ENCODE measurements at places on chromosomes 1 and 21. TPM values are rescaled to one million over a fixed set of nuclear protein-coding genes. Genes with fewer than 3 reads are reported as not detected.

- DNase-seq, result no peak
These were observed 78.9 kb upstream of the RAB4A start for GRCh38 chr1:229192031-229192430.

GRCh38 chr1:180522213-180522515 is 19.8 kb upstream of the ACBD6 start:
- DNase-seq, result no peak

- no peak for DNase-seq
These were observed 11.9 kb downstream of the PHTF1 start for GRCh38 chr1:113747376-113747775.

GRCh38 chr21:26194811-26195251 is 24.3 kb upstream of the APP start:
- DNase-seq, result no peak

DNA sequence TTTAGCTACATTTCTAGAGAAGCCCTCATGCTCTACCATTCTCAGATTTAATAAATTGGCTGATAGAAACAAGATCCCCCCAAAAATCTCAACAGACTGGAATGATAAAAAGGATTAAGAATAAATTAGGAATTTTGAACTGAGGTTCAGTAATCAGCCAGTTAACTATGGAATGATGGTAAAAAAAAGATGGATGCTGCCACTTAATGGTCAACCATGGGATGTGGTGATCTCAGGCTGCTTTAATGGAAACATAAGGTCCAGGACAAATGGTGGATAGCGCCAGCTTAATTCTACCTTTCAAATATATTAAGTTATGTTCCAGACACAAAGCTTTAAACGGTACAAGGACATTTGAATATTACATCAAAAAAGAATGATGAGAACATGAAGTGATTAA is 49.9 kb downstream of the CCN1 start:
- no peak for DNase-seq

- DNase-seq, result no peak
These were observed 667.1 kb downstream of the LTN1 start for GRCh38 chr21:28325618-28326017.

- no peak for DNase-seq
These were observed 13.0 kb upstream of the AHCYL1 start for GRCh38 chr1:109971559-109971958.

DNA sequence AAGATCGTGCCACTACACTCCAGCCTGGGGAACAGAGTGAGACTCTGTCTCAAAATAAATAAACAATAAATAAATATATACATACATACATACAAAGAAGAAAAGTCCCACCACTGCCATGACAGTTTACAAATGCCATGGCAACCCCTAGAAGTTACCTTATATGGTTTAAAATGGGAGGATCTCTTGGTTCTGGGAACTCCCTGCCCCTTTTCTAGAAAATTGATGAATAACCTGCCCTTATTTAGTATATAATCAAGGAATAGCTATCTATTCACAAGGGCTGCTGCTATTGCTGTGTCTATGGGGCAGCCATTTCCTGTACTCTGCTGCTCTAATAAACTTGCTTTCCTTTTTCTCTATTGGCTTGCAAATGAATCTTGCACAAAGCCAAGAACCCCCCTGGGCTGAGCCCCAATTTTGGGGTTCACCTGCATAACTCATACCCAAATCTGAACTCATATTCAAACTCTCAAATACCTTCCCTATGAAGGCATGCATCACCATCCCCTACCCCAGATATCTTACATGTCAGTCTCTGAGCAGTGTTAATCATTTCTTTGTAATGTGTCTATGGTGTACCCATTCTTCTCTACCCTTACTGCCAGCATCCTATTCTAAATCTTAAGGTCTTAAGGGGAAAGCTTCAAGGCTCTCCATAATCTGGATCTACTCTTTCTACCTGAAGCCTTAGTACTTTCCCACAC is 9.0 kb downstream of the GON4L start:
- DNase-seq, result no peak

DNA sequence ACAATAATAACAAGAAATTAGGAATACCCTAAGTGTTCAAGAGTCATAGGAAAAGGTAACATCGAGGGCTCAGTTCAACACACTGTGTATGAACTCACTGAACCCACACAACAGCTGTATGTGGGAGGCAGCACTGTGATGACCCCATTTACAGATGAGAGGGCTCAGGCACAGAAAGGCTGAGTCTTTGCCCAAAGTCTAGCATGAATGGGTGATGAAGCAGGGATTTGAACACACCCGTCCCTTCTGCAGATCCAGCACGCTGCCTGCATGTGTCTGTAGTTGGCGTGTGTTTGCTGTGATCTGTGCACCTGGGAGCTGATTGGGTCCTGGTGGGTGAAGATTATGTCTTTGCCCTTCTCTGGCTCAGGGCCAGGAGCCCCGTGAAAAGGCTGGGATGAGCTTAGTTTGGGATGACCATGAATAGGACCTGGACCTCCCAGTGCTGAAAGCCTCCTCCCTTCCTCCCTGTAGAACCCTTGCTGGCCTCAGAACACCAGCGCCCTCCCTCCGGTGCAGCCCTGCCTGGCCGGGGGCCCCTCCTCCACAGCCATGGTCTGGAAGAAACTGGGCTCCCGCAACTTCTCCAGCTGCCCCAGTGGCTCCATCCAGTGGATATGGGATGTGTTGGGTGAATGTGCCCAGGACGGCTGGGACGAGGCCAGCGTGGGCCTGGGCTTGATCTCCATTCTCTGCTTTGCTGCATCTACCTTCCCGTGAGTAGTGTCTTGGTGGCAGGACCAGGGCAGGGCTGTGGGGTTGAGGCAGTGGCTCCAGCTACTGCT is 5.2 kb downstream of the SLC66A1 start:
- no peak for DNase-seq

- DNase-seq, result no peak
These were observed 619.4 kb downstream of the KIF26B start for GRCh38 chr1:245774196-245774595.

GRCh38 chr1:36151134-36151844 is 2.0 kb upstream of the TRAPPC3 start:
- no peak for DNase-seq

GRCh38 chr21:34523019-34523555 is 11.1 kb upstream of the KCNE1 start:
- no peak for DNase-seq

DNA sequence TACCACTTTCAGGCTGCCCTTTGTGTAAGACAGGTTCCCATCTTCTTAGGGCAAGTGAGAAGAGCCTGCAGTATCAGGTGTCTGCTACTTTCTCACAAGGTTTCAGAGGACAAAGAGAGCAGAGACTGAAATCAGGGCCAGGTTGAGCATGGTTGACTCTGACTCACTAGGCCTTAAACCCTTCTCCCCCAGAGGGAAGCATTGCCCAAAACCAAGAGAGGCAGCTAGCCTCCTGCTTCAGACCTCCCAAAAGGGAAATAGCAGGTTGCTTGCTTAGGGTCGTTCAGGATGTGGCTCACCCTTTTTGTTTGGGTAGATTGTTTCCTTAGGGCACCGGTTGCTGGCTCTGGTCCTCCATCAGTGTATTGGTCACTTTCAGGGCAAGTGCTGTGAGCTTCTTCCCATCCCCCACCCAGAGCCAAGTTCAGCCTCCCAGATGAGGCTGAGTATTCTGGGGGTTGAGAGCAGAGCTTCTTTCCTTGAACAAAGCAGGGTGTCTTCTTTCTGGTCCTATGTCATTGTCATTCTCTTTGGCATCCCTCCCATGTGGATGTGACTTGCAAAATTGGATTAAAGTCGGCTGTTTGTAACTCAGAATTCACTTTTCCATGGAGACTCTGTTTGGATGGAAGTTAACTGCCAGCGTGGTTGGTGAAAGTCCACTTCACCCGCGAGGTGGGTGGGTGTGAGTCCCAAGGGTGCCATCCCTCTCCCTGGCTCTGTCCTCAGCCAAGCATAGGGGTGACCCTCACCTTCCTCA is 55.5 kb upstream of the GALNT2 start:
- DNase-seq, result no peak

- no peak for DNase-seq
These were observed 75.9 kb downstream of the ZSCAN20 start for GRCh38 chr1:33548319-33548718.

- no peak for DNase-seq
These were observed 51.1 kb downstream of the CSMD2 start for GRCh38 chr1:34113887-34114286.

- no peak for DNase-seq
These were observed 15.7 kb downstream of the PTAFR start for GRCh38 chr1:28160782-28161266.

DNA sequence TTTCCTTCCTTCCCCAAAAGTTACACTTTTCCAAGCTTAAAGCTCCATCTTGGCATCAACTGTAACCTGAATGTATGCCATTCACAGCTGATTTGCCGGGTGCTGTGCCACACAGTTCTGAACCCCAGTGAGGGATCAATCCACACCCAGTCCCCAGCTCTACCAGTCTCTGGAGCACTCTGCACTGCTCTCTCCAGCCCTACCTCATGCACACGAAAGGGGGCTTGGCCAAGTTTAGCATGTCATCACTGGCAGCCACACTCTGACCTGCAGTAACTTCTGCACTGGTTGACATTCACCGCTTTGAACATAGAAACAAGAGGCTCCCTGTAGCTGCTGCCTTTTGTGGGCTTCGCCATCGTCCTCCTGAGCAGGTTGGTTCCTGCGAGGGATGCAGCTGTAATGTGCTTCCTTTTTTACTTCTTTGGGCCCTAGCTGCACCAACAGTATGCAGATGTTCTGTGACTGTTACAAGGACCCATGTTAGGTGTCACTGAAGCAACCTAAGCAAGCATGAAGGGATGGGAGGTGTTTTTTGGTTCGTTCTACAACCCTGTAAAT is 135.4 kb upstream of the SLC44A3 start:
- no peak for DNase-seq

DNA sequence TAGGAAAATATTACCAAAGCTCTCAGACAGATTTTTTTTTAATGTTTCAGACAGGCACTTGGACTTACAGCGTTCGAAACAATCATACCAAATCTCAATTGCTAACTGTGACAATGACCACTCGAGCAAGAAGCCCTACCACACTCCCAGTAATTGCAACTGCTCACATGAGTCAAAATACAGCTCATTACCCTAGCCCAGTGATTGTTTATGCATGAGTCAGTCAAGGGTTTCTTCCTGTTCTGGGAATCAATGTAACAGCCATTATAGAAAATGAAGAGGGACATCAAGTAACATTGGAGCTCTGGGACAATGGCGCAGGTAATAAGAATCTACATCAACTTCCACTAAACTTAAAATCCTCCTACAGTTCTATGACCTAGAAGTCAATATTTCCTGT is 56.1 kb upstream of the SH3GLB1 start:
- no peak for DNase-seq

DNA sequence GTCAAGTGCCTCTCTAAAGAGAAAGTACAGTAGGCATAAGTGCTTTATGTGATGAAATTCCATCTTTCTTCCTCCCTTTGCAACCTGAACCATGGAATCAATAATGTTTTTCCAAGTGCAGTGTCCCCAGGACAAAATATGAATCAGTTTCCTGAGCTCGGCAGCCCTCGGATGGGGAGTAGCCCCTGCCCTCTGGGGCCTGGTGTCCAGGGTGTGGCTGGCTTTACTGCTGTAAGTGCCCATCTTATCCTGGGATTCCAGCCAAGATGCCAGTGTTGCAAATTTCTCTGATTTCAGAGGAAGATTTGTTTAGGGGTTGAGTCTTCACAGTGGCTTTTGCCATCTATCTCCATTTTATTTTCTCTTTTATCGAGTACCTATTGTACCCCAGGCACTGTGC is 40.5 kb upstream of the SRP9 start:
- DNase-seq, result no peak

DNA sequence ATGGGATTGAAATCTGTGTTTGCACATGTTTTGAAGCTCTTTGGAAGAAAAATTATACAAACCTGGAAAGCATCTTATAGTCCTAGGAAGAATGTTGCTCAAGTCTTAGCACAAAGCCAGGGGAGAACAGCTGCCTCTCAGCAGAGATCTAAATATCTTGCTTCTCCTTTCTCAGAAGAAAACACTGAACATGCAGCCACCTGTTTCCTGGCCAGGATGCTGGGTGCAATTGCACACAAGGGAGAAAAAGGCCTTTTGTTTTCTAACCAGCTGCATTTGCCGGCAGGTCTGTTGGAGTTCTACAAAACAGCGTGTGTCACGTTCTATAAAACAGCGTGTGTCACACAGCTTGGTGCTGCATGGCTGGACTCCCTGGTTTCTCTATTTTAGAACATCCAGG is 259.6 kb upstream of the PLD5 start:
- no peak for DNase-seq

- DNase-seq, result no peak
These were observed 62.8 kb upstream of the ZBTB40 start for GRCh38 chr1:22388671-22389450.

Gene NTPCR
- 49.0 TPM for total RNA-seq

Gene LDLRAD1
- not detected for total RNA-seq

Gene SPRR4
- total RNA-seq, result not detected
